Stimulated activated CD8-positive, alpha-beta memory T cell treated with anti-CD3 and anti-CD28 coated beads, Interleukin-7, amount 100 ng/mL, for 1 hour (primary cell): ENCODE measurements at places on chromosomes 4 and X.

GRCh38 chr4:74063859-74064258, 25.4 kb upstream of the CXCL3 start:
- DNase-seq = no peak

DNA sequence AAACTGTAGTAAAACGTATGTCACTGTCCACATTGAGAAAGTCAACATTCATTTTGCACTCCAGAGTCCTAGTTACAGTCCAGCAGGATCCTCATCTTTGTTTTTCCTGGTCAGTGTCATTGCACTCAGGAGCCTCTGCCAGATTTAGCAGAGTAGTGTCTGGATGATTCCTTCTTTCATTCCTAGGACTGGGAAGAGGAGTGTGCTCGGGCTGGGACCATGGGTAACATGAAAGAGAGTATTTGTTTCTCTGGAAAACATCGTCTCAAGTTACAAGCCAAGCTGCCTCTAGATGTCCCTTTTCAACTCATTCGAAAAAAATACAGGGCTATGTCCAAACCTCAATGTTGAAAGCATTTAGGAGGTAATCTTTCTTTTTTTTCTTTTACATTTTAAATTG, 69.9 kb upstream of the TNIP3 start:
- no peak for DNase-seq

- DNase-seq = no peak
Observed at GRCh38 chr4:27081675-27082586, 221.3 kb downstream of the STIM2 start.

DNA sequence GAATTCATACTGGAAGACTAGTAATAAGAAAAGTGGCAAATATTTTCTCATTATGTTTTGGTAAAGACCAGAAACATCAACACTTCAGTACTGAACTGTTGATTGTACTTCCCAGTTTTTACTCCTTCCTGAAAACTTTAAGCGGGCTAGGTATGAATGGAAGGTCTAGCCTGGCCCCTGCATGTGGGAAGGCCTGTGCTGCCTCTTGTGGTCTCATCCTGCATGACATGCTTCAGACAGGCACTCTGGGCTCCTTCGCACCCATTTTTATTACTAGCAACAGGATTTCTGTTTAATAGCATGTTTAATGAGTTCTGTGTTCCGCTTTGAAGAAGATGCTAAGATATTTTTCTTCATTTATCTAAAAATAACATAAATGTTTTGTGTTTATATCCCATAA, 279.1 kb downstream of the ANK2 start:
- DNase-seq = no peak

DNA sequence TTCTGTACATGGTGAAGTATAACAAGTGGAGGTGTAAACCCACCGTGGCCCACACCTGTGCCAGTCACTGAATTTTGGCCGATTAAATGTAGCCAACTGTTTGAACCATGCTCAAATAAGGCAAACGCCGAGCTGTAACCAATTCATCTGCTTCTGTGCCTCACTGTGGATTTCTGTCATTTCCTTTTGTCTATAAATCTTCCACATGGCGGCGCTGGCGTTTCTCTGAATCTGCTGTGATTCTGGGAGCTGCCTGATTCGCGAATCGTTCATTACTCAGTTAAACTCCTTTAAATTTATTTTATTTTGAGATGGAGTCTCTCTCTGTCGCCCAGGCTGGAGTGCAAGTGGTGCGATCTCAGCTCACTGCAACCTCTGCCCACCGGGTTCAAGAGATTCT, 19.2 kb downstream of the SUPT20HL2 start:
- no peak for DNase-seq

GRCh38 chrX:33379839-33380238, 168.5 kb upstream of the DMD start:
- no peak for DNase-seq

- no peak for DNase-seq
Observed at GRCh38 chrX:136209016-136209738, 42.0 kb downstream of the MAP7D3 start.

DNA sequence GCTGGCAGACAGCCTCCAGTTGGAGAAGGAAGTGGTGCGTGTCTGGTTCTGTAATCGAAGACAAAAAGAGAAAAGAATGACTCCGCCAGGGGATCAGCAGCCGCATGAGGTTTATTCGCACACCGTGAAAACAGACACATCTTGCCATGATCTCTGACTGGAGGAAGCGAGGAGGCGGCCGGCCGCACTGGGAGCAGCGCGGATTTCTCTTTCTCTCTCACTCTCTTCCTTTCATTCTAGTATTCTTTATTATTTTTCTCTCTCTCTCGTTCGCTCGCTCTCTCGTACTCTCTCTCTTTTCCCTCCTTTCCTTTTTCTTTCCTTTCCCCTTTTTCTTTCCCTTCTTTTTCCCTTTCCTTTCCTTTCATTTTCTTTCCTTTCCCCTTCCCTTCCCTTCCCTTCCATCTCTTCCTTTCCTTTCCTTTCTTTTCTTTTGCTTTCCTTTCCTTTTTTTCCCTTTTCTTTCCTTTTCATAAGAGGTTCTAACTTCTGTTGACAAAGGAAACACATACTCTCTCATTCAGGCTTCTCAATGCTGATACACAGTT, 1.2 kb downstream of the POU3F4 start:
- no peak for DNase-seq

GRCh38 chr4:7647186-7647585, 212.5 kb upstream of the PSAPL1 start:
- DNase-seq = no peak

DNA sequence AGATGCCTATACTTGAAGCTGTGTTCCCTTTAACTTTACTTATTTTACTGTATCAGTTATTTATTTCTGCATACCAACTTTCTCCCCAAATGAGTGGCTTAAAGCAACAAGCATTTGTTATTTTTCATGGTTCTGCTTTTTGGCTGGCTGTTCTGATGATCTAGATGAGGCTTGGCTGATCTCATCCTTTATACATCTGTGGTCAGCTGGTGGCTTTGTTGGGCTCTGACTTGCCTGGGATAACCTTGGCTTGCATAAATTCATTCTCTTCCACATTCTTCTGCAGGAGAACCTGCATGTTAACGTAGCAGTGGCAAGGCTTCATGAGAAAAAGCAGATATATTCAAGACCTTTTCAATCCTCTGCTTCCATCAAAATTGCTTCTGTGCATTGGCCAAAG, 1317.6 kb downstream of the ADGRL3 start:
- DNase-seq = no peak

DNA sequence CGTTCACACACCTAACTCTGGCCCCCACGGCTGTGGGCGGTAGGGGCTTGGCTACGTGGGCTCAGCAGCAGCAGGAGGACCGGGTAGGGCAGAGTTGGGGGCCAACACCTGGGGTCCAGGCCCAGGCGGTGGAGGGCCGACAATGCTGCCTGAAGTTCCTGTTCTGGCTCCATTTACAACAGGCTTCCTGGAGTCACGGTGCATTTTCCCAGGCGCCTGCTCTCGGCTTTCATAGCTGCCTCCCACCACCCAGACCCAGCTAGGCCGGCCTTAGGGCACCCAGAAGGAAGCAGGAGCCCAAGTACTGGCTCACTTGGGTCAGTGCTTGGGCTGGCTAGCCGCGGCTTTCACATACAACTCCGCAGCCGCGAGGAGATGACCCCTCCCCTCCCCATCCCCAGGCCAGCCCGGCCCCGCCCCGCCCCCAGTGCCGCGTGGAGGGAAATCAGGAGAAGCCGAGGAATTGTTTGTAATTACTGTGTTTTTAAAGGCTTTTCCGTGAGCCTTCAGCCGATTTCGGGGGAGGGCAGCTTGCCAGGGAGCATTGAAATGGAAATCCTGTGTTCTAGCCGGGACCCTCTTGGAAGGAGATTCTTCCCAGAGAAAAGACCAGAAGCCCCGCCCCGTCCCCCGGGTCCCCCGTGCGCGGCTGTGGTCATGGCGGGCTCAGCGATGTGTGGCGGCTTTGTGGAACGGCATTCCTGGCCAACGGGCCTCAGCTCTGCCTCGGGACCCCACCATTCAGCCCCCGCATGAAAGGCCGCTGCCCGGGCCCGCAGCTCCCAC, 28.5 kb downstream of the PJA1 start:
- no peak for DNase-seq

DNA sequence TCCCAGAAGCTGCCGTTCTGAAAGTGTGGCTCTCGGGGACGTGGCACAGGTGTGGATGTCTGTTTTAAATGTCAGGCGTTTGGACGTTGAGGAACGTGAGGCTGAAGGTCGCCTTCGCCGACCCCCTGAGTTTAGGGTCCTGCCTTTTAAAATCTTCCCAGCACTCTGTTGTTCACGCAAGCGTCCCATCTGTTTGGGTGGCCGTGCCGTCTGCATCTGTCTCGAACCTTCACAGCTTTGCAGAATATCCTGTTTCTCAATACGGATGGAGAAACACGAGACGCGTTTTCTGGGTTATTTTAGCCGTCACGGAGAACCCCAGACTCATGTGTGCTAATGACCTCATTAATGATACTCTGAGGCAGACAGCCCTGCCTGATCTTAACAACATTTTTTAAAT, 31.5 kb downstream of the SHOX start:
- DNase-seq = no peak

GRCh38 chr4:19416146-19416545, 835.6 kb upstream of the SLIT2 start:
- no peak for DNase-seq

- DNase-seq = no peak
Observed at GRCh38 chr4:86452924-86453531, 93.2 kb upstream of the MAPK10 start.

DNA sequence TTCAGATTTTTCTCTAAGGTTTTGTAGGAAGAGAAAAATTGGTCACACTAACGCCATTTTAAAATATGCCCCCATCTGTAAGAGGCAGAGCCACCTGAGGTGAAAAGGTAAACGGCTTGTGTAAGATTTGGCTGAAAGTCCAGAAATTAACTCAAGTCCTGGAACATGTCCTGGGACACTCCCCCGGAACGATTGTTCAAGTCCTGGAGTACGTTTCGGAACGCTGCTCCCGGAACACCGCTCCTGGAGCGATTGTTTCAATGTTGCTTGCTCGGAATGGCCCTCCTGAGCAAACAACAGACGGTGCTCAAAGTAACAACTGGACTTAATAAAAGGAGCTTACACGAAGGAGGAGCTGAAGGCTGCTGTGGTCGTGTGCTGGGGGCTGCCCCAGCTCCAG, 796.5 kb upstream of the SLIT2 start:
- DNase-seq = no peak

DNA sequence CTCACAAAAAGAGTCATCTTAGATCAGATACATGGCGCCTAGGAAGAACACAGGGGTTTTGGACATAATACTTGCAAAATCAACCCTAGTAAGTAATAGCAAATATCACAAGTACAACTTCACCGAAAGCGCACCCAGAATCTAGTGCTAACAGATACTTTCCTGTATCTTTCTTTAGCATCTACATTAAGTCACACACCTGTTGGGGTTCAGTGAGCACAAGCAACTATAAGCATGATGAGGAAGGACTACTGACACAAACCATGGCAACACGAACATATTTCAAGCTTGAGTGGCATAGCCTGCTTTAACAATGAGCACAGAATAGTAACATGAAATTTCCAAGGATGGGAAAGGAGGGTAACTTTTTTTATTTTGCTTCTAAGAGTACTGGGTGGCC, 116.1 kb downstream of the GPC3 start:
- no peak for DNase-seq

DNA sequence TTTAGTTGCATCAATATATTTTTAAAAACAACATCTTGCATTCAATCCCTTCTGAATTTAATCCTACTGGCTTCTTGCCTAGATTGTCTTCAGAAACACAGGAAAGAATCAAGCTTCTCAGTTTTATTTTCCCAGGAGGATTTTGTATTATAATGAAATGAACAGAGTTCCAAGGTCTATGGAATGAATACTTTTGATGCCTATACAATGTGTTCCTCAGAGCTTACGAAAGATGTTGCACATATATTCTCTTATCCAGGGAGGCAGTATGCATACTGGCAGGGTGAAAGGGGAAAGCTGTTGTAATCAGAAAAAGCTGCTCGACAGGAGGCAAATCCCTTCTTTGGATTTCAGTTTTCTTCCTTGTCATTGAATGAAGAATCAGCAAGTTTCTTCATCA, 8.8 kb downstream of the TMPRSS11D start:
- no peak for DNase-seq

DNA sequence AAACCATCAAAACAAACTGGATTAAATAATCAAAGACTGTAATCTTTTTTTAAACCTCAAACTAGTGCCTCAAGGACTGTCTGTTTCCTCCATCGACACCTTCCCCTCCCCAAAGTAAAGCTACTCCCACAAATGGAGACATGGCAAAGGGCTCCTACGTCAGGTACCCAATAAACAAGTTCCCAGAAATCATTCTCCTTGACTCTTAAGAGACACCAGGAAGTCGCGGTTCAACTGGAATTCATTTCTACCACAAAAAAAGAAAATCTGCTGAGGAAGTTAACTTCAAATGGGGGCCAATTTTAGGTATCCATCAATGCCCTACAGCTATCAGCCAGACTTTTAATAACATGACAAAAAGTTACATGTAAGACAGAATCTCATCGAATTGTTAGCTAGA, 2.5 kb downstream of the RPS4X start:
- no peak for DNase-seq

- no peak for DNase-seq
Observed at GRCh38 chr4:173332963-173333657, 1.0 kb downstream of the HMGB2 start.

GRCh38 chrX:107716118-107716684, 59.4 kb downstream of the TSC22D3 start:
- DNase-seq = no peak

DNA sequence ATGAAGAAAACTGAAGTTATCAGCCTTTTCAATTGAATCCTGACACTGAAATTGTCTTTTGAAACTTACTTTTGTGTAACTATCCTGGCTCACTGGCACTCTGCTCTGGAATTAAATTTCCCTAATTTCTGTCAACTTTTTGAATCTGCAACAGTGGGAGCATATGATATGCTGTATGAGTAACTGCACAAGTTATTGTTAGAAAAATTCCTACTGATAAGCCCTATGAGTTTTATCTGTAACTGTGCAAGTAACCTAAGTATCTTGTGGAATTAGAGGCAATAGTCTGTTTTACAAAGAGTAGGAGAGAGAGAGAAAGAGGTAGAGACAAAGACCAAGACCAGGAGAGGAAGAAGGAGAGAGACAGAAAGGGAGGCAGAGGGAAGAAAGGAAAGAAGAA, 9.2 kb upstream of the HPGD start:
- no peak for DNase-seq

DNA sequence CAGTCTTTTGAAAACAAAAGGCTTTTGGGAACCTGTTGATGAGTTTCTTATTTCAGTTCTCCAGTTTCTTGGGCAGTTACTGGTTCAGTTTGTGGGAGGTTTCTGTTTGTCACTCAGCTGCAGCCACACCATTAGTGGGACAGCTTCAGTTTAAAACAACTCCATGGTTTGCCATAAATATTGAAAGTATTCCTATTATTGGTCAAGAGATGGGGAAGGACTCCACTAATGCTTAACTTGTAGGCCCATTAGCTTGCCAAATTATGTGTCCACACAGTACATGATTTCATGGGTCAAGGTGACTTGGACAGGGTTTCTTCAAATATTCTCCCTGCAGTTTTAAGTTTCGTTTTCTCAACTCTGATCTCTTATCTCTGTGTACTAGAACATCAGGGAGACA, 15.5 kb upstream of the ASIC5 start:
- no peak for DNase-seq
